Activated gamma-delta T cell treated with anti-CD3 and anti-CD28 coated beads, Interleukin-2, amount 50 U/mL, for 16 hours (primary cell): ENCODE measurements at places on chromosomes 7 and 10.
A peak's percentile ranks its signal among the peaks of the same experiment; 100 is the strongest.

DNA sequence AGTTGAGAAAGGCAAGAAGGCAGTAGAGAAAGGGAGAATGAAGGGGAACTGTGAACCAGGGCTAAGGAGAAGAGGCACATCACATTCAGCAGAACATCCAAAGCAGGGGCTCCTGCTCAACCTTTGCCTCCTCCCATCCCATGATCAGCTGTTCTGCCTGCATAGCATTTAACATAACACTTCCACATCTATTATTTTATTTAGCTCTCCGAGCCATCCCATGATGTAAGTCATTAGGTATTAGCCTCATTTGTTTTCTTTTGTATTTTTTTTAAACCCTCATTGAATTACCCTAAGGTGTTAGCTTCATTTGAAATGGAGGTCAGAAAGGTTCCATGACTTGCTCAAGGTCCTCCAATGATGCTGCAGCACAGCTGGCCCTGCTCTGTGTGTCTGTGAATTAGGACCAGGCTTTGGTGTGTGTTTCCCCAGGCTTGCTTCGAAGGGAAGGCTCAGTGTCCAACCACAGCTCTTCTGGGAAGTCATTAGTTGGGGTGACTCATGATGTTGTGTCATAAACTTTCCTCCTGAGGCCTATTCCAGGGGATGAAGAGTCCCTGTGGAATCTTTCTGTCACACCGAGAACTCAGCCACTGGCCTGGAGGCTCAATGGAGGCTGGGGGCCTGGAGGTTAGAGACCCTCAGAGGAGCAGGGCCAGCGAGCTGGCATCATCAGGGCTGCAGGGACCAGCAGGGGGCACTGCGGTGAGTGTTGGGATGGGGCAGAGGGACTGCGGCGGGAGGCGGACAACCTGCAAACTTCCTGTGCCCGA, 16.5 kb downstream of the NPFFR1 start:
- DNase-seq = no peak

DNA sequence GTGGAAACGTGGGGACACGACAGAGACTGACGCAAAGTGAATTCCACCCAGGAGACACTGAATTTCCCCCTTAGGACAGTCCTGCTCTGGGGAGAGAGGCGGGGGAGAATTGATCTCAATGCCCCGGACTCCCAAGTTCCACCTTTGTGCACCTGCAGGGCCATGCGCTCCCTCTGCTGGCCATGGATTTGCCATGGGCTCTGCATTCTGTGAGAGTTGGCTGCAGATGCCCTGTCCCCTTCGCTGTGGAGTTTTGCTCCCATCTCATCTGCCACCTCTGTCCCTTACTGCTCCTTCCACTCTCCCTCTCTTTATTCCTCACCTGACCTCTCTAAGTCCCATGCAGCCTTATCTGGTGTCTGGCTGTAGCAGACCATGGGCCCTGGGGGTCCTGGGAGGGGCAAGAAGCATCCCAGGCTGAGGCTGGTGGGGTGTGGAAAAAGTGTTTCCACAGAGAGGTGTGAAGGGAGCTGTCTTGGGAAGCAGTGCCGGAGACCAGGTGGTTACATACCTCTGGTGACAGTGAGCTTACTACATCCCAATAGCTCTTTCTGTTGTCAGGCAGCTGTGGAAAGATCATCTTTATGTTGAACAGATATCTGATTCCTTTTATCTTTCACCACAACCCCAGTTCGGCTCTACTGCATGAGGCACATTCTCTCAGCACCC, 14.3 kb downstream of the GHRHR start:
- no peak for DNase-seq

GRCh38 chr7:159063046-159063840, 81.4 kb downstream of the VIPR2 start:
- no peak for DNase-seq

- no peak for DNase-seq
Measured at GRCh38 chr10:3787016-3787400, 2.0 kb upstream of the KLF6 start.

DNA sequence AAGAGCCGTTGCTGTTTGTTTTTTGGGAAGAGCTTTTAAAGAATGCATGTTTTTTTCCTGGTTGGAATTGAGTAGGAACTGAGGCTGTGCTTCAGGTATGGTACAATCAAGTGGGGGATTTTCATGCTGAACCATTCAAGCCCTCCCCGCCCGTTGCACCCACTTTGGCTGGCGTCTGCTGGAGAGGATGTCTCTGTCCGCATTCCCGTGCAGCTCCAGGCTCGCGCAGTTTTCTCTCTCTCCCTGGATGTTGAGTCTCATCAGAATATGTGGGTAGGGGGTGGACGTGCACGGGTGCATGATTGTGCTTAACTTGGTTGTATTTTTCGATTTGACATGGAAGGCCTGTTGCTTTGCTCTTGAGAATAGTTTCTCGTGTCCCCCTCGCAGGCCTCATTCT, 31.6 kb downstream of the PFKFB3 start:
- no peak for DNase-seq

DNA sequence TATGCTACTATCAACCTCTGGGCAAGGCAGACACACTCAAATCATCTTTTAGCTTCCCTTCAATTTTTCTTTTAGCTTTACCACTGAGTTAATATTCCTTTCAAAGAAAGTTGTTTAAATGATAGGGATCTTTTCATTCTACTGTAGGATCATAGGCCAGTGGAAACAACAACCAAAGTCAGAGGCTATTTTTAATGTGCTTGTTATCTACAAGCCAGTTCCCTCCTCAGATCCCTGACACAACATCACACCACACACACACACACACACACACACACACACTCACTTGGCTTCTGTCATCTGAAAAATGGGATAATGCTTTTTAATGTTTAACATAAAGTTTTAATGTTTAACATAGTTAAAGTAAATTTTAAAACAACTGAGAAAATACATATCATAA, 106.7 kb upstream of the CAV2 start:
- DNase-seq = no peak

GRCh38 chr10:30537586-30537985, 92.0 kb downstream of the LYZL2 start:
- DNase-seq = no peak

DNA sequence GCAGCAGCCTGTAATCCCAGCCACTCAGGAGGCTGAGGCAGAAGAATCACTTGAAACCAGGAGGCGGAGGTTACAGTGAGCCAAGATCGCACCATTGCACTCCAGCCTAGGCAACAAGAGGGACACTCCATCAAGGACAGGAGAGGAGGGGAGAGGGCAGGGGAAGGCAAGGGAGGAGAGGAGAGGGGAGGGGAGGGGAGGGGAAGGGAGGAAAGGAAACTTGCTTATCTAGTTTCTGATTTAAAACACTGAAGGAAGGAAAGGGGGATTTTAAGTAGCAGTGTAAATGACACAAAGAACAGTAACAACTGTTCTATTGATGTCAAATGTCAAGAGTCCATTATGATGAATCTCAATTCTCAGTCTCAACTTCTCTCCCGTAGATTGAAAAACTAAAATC, 43.7 kb downstream of the SRPK2 start:
- DNase-seq = no peak

DNA sequence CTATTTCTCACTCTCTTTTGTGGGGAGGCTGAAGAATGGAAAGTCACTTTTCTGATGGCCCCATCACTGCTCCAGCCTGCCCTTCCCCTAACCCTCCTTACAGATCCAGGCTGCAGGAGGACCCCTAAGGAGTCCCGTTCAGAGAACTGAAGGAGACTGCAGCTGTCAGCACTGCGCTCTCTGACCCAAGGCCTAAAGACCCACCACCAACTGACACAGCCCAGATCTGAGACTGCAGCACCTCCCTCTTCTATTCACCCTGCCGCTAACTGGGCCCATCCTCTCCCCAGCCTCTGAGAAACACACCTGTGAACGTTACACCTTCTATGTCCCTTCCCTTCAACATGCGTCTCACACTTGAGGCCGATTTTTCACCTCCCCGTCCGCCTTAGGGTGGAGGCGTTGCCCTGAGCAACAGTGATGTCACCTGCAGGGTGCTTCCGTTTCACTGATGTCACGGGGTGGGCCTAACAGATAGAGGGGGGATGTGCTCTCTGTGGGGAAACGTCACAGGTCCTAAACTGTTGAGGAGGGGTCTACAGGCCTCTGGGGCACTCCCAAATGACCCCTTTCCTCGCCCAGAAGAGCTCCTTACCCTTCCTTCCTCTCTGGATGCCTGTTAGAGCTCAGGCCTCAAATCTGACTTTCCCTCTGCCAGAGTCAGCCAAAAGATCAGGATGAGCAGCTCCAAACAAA, 5.1 kb downstream of the ITPRIP start:
- peak; percentile 62 for DNase-seq

- no peak for DNase-seq
Measured at GRCh38 chr7:142827951-142828500, 26.9 kb upstream of the EPHB6 start.

DNA sequence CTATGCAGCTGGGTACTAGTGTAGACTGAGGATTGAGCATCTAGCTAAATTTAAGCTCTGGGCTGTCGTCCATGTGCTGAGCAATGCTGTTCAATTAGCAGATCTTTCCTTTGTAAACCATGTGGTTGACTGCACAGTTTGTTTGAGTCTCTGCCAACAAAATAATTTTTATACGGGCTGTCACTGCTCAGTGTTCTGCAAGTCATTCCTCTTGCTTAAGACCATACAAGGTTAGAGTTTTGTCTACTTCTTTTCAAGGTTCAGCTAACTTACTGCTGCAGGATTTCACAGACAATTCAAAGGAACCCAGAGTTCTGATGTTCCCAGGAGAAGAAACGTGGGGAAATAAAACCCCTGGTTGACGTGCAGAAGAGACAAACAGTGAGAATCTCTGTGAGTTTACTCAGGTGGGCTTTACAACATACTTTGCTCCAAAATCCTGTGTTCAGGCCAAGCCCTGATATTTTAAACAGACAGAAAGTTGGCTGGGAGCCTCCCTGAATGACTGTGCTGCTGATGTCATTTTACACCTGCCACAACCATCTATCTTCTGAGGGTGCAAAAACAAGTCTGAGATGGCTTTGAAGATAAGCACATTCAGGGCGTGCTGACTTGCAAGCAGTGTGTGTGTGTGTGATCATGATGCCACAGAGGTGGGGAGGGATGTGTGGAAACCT, 177.1 kb upstream of the SVIL start:
- DNase-seq = no peak

DNA sequence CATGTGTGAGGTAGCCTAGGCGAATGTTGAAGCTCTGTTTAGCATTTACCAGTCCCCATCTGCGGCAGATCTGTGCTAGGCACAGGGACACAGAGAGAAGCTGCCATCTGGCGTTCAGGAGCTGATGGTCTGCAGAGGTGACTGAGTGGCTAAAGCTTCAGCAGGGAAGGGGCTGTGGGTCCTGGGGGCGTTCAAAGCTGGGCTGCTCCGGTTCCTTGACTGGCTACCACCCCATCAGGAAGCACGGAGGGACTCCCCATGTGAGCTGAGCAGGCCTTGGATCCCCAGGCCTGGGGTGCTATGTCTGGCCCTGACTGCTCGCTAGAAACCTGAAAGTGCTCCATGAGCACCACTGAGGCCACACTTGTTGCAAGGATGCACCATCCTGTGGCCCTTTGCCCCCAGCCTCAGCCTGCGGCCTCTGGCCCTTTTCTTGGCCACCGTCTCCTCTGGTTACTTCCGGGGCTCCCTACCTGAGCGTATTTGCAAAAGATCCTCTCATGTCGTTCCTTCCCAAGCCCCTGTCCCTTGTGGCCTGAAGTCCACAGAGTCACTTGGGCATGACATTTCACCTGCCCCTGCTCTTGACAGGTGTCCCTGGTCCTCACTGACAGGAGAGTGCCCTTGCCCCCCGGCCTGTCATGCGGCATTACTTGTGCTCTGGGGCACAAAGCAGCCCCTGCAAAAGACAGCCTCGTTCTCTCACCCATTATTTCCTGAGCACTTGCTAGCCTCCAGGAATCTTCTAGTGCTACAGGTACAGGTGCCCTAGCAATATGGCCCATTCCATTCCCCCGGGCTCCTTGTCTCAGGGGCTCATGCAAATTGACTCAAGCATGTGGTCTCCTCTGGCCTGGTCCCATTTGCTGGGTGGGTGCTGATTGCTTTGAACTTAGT, 108.1 kb downstream of the GLRX3 start:
- no peak for DNase-seq

DNA sequence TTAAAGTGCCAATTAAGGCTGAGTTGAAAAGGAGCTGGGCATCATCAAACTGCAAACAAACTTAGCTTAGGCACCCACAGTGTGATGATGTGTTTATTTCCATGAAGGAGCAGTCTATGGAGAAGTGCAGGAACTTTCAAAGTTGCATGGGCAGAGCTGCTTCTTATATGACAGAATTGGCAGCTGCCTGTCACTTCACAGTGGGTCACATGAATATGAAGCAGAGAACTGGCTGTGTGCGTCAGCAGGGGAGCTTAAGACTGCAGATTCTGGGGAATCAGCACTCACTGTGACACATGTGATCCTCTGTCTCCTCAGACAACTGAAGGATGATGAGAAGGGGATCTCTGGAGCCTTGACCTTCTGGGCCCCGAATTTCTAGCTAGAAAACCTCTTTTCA, 36.6 kb downstream of the RBM28 start:
- DNase-seq = no peak

DNA sequence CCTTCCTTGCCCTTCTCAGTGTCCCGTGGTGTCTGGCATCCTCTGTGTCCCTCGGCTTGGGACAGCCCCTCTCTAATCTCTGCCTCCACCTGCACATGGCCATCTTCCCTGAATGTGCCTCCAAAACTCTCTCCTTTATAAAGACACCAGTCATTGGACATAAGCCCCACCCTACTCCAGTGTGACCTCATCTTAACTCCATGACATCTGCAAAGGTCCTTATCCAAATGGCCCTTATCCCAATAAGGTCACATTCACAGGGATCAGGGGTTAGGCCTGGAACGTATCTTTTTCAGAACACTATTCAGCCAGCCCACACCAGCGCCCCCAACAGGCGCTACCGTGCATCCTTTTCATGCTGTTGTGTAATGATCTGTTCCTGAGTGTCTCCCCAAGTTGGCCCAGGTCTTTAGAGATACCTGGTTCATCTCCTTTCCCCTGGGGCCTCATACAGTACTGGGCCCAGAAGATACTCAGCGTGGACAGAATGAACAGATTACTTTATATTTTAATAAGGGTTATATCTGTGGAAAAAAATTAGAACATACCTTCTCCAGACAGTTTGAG, 132.6 kb upstream of the ADAM12 start:
- no peak for DNase-seq

DNA sequence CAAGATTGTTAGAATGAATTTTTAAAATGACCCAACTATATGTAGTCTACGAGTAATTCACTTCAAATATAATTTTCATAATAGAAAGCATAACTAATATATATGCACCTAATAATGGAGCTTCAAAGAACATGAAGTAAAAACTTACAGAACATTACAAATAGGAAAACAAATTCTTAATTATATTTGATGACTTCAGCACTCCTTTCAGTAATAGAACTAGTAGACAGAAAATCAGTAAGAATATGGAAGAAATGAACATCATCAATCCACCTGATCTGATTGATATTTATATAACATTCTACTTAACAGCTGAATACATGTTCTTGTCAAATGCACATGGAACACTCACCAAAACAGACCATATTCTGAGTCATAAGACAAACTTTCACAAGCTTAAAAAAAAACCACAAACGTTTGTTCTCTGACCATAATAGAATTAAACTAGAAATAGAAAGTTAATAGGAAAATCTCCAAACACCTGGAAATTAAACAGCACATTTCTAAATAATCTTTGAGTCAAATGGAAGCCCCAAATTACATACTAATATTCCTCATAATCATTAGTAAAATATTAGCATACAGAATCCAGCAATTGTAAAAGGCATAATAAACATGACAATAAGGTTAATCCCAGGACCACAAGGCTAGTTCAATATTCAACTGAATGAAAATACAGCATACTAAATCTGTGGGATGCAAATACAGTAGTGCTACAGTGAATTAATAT, 48.0 kb downstream of the BRAF start:
- DNase-seq = no peak
